ENCODE measurements at places on chromosomes 3 and 15. TPM values are rescaled to one million over a fixed set of nuclear protein-coding genes. Genes with fewer than 3 reads are reported as not detected.

ADGRG7 gene
- not detected for total RNA-seq

PLSCR5 gene
- not detected for total RNA-seq

TUSC7 gene
- total RNA-seq, result not detected

DLL4 gene
- 0.35 TPM for total RNA-seq

AMOTL2 gene
- 36.3 TPM for total RNA-seq

CCR2 gene
- total RNA-seq, result not detected

CCR8 gene
- not detected for total RNA-seq

FRMD5 gene
- 4.6 TPM for total RNA-seq

GOLGA8H gene
- 2.8 TPM for total RNA-seq

VILL gene
- 0.23 TPM for total RNA-seq

Measured in A549 treated with RU486 at 1 μM for 4 hours (cell line).